ENCODE measurements at places on chromosomes 11 and 22.

GRCh38 chr11:60942970-60943565, 8.9 kb downstream of the SLC15A3 start:
- no peak for DNase-seq

DNA sequence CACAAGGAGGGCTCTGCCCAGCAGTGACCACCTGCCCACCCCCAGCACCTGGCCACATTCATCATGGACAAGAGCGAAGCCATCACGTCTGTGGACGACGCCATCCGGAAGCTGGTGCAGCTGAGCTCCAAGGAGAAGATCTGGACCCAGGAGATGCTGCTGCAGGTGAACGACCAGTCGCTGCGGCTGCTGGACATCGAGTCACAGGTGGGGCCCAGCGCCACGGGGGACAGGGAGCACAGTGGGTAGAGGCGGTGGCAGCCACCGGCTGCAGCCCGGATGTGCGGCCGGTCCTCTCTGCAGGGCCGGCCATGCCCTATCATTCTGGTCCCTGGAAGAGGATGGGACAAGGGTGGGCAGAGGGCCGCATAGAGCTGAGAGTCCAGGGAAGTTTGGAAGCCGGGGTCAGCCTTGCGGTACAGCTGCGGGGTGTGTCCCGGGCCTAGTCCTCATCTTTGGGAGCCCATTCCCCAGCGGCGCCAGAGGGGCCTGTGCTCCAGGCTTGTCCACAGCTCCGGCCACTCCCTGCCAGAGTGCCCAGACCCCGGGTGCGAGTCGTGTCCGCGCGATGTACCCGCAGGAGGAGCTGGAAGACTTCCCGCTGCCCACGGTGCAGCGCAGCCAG, 14.1 kb downstream of the EPS8L2 start:
- DNase-seq, result no peak

GRCh38 chr22:20429254-20430100, 8.1 kb downstream of the SCARF2 start:
- DNase-seq, result no peak

DNA sequence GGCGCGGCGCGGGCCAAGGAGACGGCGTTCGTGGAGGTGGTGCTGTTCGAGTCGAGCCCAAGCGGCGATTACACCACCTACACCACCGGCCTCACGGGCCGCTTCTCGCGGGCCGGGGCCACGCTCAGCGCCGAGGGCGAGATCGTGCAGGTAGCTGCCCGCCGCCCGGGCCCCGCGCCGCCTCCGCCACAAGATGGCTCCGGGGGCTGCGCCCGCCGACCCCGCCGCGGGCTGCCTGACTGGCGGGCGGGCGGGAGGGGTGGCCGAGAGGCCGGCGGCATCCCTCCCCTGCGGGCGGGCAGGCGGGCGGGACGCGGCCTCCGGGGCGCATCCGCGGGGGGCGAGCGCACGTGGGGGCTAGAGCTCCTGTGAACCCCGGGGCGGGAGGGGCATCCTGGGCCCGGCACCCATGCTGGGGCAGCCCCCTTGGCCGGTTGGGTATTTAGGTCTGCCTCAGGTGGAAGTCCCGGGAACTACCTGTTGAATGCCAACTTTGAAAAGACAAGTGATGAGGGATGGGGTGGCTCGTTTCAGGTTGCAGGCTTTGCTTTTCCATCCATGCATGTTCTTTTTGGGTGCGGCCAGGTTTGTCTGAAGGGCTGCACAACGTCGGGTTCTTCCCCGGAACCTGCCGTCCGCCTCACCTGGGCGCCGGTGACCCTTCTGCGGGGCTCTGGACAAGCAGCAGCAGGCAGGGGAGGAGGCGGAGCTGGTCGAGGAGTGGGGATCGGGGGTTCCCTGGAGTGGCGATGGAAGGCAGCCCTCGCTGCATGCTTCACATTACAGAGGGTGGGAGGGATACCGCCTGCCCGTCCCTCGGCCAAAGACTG, 760 bp downstream of the ZNRF3 start:
- no peak for DNase-seq

GRCh38 chr11:94968334-94968958, 4.9 kb downstream of the CWC15 start:
- DNase-seq, result peak; percentile 37

DNA sequence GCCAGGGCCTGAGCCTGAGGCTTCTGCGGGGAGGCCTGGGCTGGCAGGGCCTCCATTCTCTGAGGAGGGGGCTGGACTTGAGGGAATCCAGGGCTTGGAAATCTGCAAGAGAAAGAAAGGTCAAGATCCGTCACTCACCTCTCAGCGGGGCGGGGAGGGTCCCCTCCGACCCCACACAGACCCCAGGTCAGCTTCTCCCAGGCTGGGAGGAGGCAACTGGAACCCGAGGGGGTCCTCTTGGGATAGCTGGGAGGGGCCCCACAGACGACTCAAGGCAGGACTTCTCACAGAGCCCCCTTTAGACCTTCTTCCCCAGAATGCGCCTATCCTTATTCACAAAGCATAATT, 11.0 kb downstream of the TNKS1BP1 start:
- no peak for DNase-seq

- no peak for DNase-seq
Observed at GRCh38 chr11:58392746-58393145, 13.9 kb downstream of the OR5B3 start.

GRCh38 chr11:33899400-33900037, 7.6 kb upstream of the LMO2 start:
- DNase-seq, result peak; percentile 87

- DNase-seq, result no peak
Observed at GRCh38 chr11:86070142-86071056, 1.5 kb upstream of the PICALM start.

DNA sequence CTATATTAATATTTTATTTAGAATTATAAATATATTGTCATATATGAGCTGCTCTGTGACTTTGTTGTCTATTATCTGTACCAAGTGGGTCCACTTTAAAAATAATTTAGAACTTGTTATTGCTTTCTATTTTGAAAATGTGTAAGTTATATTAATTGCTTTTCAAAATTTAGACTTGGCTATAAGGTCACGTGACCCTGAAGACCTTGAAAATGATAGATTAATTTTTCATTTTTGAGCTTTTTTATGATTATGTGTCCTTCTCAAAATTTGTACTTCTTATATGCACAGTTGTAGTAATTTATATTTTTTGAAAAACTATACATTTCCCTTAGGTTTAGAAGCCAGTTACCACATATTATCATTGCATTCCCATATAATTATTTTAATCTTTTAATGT, 697.0 kb upstream of the ANO5 start:
- DNase-seq, result no peak

- DNase-seq, result no peak
Observed at GRCh38 chr11:58030653-58031052, at the start of gene OR6Q1. OR6Q1 (plus strand) TSS chr11:58030953; CDS start chr11:58030953, 0 bp downstream.

GRCh38 chr11:880447-880846, 30.2 kb downstream of the CHID1 start:
- no peak for DNase-seq

DNA sequence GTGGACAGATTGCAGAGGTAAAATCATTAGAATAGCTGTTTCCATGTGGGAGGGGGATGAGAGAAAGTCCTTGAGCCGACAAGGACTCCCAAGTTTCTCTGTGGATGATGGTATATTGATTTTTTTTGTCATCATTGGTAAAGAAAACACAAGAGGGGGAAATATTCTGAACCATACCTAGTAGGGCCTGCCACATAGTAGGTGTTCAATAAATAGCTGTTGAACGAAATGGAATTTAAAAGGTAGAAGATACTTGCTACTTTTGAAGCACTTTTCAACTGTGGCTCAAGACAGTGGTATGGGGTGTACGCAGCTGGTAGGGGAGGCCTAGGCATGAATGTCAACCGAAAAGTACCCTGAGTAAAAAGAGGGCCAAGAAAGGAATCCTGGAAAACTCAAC, 2.1 kb downstream of the CAVIN3 start:
- DNase-seq, result no peak

DNA sequence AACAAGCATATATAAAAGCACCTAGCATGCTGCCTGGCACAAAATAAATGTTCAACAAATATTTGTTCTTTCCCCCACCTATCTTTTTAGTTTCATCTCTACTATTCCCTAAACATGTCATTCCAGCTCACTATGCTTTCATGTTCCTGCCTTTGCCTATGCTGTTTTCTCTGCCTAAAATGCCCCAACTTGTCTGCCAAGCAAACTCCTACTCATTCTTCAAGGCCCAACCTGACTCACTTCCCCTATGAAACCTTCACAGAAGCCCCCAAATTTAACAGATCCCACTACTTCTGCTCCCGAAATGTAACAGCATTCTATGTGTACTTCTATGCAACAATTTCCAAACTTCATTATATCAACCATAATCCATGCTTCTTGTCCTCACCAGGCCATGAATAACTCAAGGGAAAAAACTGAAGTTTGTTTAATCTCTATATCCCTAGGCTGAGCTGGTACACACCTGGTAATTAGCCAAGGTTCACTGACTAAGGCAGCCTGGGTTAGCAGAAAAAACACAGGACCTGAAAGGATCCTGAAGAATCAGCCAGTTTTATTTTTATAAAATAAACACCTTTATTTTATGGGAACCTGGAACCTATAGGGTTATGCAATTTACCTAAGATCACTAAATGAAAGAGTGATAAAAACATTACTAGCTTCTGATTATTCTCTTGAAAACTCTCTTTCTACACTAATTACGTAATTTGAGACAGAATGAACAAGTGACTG, 72.2 kb downstream of the PAK1 start:
- DNase-seq, result no peak
